ENCODE measurements at places on chromosomes 1 and 21.
A peak's percentile ranks its signal among the peaks of the same experiment; 100 is the strongest.

GRCh38 chr1:19988267-19989006 lies 9.0 kb upstream of the PLA2G2A start:
- DNase-seq: no peak

DNA sequence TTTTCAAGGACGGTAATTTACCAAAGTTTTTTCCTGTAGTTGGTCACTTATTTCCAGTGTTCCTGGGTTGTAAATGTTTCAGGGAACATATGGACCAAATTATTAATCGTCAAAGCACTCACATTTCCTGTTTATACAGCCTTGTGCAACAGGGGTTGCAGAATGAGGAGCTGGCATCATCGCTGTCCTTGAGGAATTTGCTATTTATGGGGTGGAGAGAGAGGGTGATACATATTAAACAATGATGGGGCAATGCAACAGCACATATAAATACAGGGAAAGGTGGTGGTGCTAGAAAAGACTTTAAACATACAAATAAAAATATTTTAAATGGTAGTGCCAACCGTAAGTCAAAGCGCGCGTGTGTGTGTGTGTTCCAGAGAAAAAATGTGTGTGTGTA lies 369.8 kb downstream of the NPHP4 start:
- no peak for DNase-seq

- no peak for DNase-seq
These were observed 3.3 kb upstream of the GOLT1A start for GRCh38 chr1:204216880-204217647.

- DNase-seq: no peak
These were observed 76.0 kb upstream of the NEK2 start for GRCh38 chr1:211751438-211751837.

DNA sequence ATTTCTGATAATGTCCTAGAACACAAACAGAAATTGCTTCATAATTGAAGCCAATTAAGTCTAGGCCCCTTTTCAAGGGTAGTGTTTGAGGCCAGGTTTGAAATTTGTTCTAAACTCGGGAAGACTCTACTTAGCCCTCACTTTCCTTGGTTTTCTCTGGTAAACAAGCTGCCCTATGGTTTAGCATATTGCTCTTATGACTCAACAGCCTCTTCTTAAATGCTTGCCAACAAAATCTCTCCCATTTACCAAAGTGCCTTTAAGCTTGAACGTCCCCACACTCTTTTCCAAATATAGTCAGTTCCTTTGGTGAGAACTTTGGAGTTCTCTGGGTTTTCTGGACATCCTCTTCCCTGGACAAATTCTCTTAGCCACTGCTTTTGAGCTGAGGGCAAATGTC lies 5.8 kb upstream of the LCE6A start:
- no peak for DNase-seq

- DNase-seq: no peak
These were observed 1805.9 kb downstream of the NCAM2 start for GRCh38 chr21:22804151-22804550.

DNA sequence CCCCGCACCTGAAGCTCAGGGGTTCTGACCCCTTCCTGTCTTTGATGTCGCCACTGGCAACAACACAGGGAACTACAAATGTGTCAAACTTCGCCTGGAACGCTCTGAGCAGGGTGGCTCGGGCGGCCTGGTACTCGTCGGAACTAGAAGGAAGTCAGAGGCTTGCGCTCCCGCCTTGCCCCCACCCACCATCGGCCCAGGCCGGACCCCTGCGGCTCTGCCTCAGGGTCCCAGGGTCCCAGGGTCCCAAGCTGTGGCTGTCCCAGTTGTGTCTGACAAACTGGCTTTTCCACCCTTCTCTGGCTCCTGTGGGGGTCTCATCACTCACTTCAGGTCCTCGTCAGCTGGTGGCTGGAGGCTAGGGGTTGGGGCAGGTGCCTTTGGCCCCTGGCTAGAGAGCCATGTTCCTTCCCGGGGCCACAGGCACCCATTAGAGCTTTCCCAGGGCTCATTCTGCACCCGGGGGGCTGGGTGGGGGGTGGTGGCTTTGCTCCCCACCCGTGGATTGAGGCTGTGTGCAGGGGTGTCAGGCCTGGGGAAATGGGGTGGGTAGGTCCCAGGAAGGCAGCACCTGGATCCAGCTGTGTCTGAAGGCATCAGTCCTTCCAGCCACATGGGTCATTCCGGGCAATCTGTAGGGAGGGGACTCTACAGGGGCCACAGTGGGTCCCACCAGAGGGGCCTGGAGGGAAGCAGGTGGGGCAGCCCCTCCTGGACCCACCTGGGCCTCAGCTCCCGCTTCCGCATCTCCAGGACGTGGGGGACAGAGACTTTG lies 8.0 kb upstream of the TMEM52 start:
- no peak for DNase-seq

GRCh38 chr1:76090283-76091203 lies 16.0 kb downstream of the ST6GALNAC3 start:
- DNase-seq: no peak

- DNase-seq: no peak
These were observed 5.9 kb downstream of the NRIP1 start for GRCh38 chr21:15058854-15059263.

GRCh38 chr1:108657356-108658080 lies 3.4 kb downstream of the HENMT1 start:
- DNase-seq: no peak

GRCh38 chr1:157105988-157106812 lies 6.6 kb upstream of the ETV3L start:
- peak; percentile 34 for DNase-seq

GRCh38 chr1:111633736-111634247 lies 14.2 kb downstream of the RAP1A start:
- no peak for DNase-seq

- DNase-seq: no peak
These were observed 2.4 kb downstream of the EPS15 start for GRCh38 chr1:51516649-51517158.

DNA sequence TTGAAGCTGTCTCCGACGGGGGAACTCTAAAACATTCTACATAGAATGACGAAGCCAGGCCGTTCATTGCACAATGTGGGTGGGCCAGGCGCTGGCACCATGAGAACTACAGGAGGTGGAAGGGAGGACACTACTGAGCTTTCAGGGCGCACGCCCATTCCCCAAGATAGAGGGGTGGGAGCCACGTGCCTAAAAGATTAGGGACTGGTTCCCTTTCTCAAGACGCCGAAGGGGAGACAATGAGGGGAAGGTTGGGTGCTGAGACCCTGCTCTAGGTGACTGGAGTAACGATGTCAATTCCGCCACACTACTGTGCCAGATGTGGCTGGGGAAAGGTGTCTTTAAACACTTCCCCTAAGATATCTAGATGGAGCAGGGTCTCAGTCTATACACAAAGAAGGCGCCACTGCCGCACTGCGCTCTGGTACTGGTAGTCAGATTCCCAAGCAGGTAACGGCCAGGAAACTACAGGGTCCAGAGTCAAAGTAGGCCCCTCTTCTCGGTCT lies 782 bp downstream of the CSDE1 start:
- DNase-seq: no peak

DNA sequence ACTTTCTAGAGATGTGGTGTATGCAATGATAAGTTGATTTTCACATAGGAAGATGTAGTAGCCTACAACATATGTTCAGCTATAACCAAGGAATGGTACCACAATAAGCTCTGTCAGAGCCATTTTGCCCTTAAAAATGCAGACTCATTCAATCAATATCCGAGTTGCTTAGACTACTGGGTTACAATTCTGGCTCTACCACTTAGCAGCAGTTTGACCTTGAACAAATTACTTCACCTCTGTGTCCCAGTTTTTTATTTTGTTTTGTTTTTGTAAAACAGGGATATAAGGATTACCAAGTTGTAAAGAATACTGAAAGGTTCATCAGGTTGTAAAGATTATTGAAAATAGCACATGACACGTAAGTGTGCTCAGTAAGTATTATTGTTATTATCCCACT lies 9.3 kb downstream of the EPS15 start:
- DNase-seq: no peak

DNA sequence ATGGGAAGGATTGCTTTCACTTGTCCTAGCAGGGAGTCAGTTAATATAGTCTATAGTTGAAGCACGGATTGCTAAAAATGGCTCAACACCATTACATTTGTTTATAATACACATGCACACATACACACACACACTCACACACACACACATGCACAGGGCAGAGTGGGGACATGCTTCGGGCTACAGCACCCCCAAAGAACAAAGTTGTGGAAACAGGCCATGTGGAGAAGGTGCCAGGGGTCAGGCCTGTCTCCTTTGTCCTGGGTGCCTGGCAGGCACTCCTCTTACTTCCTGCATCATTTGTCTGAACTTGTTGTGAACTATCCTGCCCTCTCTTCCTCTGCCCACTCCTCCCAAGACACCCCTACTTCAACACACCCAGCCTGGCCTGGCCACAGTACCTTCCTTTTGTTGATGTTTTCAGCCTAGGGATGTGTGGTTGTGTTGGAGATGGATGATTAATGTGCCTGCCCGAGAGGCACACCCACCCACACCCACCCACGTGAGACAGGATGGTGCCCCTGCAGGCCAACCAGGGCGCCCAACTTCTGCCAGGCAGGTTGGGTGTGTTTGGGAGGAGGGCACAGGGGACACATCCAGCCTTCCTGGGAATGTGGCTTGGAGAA lies 17.5 kb downstream of the RASSF5 start:
- no peak for DNase-seq

- DNase-seq: no peak
These were observed 59.9 kb upstream of the SELENON start for GRCh38 chr1:25740071-25740470.

- DNase-seq: no peak
These were observed 74.1 kb downstream of the SERINC2 start for GRCh38 chr1:31487143-31487542.

DNA sequence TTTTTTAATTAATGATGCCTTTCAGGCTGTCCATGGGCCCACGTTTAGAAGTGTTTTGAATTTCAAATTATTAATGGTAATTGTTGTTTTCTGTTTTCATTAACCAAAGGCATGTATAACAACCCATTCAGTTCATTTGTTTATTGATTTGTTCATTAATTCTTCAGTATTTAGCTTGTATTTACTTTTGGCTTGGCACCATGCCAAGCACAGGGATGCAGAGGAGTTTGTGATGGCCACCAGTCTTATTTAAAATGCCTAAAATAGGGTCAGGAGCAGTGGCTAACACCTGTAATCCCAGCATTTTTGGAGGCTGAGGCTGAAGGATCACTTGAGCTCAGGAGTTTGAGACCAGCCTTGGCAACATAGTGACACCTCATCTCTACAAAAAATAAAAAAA lies 75.3 kb downstream of the ROR1 start:
- DNase-seq: no peak

GRCh38 chr1:16218014-16218673 lies 5.7 kb upstream of the ARHGEF19 start:
- no peak for DNase-seq

DNA sequence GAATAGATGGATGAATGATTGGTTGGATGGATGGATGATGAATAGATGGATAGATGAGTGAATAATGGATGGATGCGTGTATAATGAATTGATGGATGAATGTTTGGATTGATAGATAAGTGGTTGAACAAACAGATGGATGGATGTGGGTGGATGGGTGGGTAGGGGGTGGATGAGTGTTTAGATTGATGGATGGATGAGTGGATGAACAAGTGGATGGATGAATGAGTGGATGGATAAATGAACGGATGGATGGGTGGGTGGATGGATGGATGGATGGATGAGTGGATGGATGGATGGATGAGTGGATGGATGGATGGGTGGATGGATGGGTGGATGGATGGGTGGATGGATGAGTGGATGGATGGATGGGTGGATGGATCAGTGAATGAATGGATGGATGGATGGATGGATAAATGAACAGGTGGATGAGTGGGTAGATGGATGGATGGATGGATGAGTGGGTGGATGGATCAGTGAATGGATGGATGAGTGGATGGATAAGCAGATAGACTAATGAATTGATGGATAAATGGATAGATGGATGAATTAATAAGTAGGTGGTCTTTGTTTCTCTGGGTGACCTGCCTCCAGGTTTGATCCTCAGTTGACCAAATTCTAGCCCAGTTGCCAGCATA lies 64.3 kb downstream of the SPSB1 start:
- DNase-seq: no peak

DNA sequence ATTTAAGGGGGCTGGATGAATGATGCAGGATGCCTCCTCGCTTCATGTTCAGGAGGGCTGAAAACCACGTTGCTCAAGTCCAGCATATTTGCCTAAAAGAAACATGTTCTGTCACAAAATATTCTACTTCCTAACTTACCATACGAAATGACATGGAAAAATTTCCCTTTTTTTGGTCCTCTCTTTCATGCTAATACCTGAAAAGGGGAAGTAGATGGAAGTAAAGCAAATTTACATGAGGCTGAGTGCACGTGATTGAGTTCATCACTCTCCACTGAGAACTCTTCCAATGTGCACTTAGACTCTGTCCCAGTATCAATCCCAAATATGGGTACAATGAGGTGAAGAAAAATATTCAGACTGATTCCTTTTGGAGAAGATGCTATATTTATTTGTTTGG lies 23.0 kb downstream of the XCL2 start:
- DNase-seq: no peak

DNA sequence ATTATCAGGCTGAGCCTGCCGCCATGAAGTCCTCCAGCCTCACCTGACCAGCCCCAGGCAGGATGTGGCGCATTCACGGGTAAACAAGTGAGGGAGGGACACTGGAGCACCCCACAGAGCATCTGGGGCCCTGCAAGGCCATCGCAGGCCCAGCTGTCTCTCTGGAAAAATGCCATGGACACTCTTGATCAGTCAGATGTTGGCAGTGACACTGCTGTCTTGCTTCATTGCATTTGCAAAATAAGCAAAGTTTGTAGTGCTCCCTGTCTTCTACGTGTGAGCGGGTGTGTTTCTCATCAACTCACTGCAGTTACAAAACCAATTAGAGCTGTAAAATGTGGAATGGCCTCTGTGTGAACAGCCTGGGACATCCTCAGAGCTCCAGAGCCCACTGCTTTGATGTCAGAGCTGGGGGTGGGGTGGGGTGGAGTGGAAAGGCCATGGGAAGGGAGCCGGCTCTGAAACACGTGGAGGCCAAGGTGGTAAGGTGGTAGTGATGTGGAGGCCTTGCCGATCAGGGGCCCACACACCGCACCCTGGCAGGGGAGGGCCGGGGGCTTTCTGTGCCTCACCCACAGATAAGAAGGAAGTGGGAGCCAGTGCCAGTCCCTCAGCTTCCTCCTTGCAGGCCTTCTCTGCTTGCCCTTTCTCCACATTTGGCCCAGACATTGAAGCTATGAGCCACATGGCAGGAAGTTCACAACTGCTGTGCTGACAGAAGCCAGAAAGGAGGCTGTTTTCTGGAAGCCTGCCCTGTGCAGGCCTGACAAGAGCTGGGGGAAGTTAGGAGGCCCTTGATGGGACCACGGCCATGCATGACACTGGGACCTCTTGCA lies 254.9 kb downstream of the RHOU start:
- no peak for DNase-seq

DNA sequence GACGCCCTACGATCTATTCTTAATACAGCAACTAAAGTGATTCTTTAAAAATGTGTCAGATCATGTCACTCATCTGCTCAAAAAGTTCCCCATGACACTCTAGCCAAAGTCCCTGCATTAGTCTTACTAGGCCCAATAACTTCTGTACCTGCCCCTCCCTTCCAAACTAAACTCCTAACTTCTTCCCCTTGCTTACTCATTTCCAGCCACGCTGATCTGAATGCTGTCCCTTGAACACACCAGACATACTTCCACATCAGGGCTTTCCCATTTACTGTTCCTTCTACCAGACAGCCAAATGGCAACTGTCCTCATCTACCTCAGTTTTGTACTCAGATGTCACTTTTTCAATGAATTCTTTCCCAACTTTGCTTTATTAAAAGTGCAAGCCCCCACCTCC lies 1.2 kb downstream of the PPT1 start:
- DNase-seq: no peak

- no peak for DNase-seq
These were observed 52.0 kb upstream of the COL11A1 start for GRCh38 chr1:103160281-103160680.

GRCh38 chr1:41906943-41907342 lies 11.8 kb downstream of the HIVEP3 start:
- DNase-seq: no peak
